Ovary (tissue), 10 donors: ENCODE measurements at places on chromosomes 6 and 20.

DNA sequence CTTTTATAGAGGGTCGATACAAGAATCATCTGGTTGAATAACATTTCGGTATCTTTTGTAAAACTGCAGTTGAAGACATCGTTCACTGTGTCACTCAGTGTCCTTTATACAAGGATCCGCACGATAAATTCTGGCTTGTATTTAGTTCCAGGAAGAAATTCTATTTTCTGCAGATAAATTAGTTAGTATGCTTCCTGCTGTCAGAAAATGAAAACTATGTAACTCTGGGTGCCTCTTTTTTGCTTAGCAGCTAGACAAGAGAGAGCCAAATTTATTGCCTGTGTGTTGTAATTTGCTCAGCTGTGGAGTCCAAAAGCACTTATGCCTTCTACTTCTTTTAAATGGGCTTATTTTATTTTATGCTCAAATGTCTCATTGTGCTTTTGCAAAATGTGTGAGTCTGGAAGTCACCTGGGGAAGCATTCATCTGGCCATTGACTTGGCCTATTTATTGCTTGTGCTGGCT is 56.5 kb upstream of the KCNK16 start:
- H3K4me3 ChIP-seq, result no peak overlapping the region
- H3K27me3 ChIP-seq, result no peaks in the 10 kb centered on the region
- H3K27ac ChIP-seq, result no peak overlapping the region

DNA sequence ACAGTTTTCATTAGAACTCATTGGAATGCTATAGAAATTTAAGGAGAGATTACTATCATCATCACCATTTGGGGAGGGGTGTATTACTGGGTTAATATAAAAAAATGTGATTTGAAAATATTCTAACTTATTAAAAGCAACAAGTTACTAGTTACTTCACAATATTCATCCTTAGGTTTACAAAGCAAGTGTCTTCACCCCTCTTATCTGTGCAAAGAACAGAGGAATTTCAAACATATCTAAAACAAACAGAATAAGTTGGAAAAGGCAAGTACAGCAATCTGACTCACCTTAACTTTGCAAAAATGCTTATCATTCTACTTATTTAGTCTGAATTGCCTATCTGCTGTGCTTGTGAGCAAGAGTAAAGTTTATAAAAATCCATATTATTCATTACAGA is 32.9 kb downstream of the DCBLD1 start:
- no peaks in the 10 kb centered on the region for H3K36me3 ChIP-seq
- H3K27me3 ChIP-seq, result no peaks in the 10 kb centered on the region
- DNase-seq, result no peak
- H3K27ac ChIP-seq, result no peak overlapping the region
- H3K4me1 ChIP-seq, result no peaks in the 10 kb centered on the region
- H3K4me3 ChIP-seq, result no peak overlapping the region

DNA sequence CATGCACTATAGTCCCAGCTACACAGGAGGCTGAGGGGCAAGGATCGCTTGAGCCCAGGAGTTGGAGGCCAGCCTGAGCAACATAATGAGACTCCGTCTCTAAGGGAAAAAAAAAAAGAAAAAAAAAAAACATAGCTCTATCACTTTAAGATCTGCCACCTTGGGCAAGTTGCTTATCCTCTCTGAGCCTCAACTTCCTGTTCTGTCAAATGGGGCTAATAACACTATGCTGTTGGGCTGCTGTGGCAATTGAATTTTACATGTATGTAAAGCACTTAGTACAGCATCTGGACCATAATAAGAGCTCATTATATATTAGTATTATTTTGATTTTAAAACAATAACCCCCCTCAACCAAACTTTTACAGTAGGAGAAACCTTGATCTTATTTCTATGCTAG is 141.5 kb downstream of the ATXN1 start:
- H3K27ac ChIP-seq, result no peak overlapping the region

DNA sequence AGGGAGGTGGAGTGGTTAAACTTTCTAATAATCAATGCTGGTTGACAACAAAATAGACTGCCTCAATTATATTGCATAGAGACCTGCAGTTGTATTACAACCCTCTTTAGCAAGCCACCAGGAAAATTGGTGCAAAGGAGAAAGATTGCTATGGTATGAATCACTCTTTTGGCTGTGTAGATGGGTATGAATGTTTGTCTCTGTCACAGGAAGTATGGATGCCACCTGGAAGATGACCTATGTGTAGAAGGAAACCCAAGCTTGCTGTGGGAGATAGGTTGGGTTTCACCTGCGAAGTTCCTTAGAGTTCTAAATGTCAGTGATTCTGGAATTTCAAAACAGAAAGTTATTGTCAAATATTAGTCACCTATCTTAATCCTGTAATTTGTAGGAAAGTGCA is 134.6 kb downstream of the SOBP start:
- no peak overlapping the region for H3K27ac ChIP-seq
- no peak overlapping the region for H3K4me3 ChIP-seq
- DNase-seq, result no peak
- H3K36me3 ChIP-seq, result no peaks in the 10 kb centered on the region

DNA sequence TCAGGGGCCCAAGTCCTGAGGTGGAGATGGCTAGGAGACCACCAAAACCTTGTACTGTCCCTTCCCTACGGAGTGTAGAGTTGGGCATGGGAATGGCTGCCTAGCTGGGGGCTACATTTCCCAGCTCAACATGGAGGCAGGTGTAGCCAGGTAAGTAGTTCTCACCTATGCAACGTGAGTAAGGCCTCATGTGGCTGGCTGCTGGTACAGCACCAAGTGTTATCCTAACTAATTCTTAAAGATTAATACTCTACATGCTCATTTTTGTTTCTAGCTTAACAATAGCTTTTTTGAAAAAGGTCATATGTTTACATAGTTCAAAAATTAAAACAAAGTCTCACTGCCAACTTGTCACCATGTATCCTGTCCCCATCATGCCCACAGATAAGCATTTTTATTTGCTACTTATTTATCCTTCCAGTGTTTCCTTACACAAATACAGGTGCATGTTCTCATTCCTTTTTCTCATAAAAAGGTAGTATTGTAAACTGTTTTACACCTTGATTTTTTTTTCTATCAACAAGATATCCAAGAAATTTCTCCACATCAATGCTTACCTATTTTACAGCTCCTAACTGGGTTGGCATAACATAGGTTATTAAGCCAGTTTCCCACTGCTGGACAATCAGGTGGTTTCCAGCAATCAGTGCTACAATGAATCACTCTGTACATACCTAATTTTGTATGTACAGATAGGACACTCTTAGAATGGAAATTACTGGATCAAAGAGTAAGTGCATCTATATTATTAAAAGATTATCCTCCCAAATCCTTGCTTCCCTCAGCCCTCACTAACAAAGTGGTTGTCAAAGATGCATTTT is 25.5 kb downstream of the ABHD12 start:
- H3K4me3 ChIP-seq, result no peak overlapping the region
- H3K36me3 ChIP-seq, result no peaks in the 10 kb centered on the region
- no peaks in the 10 kb centered on the region for H3K4me1 ChIP-seq
- no peak overlapping the region for H3K27ac ChIP-seq
- H3K27me3 ChIP-seq, result no peaks in the 10 kb centered on the region

DNA sequence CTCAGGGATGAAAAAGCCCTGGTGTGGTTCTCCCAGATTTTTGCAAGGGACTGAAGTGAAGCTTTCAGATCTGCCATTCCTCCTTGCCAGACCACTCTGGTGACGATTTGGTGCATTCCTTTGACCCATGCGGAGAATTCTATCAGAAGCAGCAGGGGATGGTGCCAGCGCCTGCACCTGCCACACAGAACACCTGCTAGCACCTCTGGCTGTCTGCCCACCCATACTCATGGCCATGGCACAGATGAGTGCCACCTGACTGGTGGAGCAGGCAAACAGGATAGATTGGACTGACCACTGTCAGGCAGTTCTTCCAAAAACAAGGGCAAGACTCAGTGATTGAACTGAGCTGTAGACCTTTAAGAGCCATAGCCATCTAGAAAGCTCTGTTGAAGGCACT is 107.1 kb downstream of the CDYL start:
- peaks cover 1% of the 10 kb centered on the region for H3K4me1 ChIP-seq
- no peak overlapping the region for H3K27ac ChIP-seq
- H3K27me3 ChIP-seq, result no peaks in the 10 kb centered on the region
- no peak for DNase-seq
- H3K4me3 ChIP-seq, result no peak overlapping the region

GRCh38 chr20:58700121-58700821 is 7.7 kb downstream of the NPEPL1 start:
- no peaks in the 10 kb centered on the region for H3K27me3 ChIP-seq
- H3K4me1 ChIP-seq, result no peaks in the 10 kb centered on the region
- H3K4me3 ChIP-seq, result no peak overlapping the region
- H3K36me3 ChIP-seq, result no peaks in the 10 kb centered on the region
- DNase-seq, result peak; percentile 9
- H3K27ac ChIP-seq, result no peak overlapping the region

- H3K27ac ChIP-seq, result no peak overlapping the region
- H3K4me1 ChIP-seq, result peaks cover 9% of the 10 kb centered on the region
- no peaks in the 10 kb centered on the region for H3K27me3 ChIP-seq
Measured at GRCh38 chr20:49786668-49787370, 25.8 kb upstream of the SLC9A8 start.

DNA sequence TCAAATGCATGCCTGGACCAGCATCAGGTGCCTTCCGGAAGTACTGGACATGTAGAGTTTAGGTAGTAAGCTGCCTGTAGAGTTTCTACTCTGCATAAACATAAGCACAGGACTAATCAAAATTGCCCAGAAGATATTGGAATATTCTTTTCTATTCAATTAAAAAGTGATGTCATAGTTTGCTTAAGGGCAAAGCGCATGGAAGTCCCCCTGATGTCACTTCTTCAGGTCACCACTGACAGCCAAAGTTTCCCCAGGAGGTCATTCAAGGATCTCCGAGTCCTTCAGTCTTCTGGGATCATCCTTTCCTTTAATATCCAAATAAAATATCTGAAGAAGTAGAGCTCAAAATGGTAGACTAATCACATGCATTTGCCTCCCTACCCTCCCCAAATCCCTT is 17.5 kb upstream of the RIN2 start:
- H3K27me3 ChIP-seq, result no peaks in the 10 kb centered on the region
- no peak overlapping the region for H3K4me3 ChIP-seq
- H3K36me3 ChIP-seq, result no peaks in the 10 kb centered on the region
- H3K4me1 ChIP-seq, result no peaks in the 10 kb centered on the region
- DNase-seq, result no peak
- H3K27ac ChIP-seq, result no peak overlapping the region

DNA sequence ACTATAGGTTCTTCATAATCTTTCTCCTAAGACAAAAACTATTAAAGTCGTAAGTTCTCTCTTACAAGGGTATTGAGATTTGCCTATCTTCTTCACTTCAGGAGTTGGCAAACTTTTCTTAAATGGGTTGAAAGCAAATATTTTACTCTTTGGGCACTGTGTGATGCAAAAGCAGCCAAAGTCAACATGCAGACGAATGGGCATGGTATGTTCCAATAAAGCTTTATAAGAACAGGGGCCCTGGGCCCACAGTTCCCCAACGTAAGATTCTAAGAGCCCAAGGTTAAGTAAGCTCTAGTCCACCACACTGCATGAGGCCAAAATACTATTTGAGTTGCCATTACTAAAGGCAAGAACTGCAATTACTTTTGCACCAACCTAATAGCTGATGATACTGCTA is 11.5 kb downstream of the CD164 start:
- H3K4me3 ChIP-seq, result no peak overlapping the region
- no peak for DNase-seq
- no peak overlapping the region for H3K27ac ChIP-seq
- H3K4me1 ChIP-seq, result peaks cover 3% of the 10 kb centered on the region
- no peaks in the 10 kb centered on the region for H3K36me3 ChIP-seq

- H3K4me3 ChIP-seq, result no peak overlapping the region
- no peak for DNase-seq
- no peak overlapping the region for H3K27ac ChIP-seq
- H3K27me3 ChIP-seq, result no peaks in the 10 kb centered on the region
Measured at GRCh38 chr6:13472099-13472498, 15.3 kb downstream of the GFOD1 start.

GRCh38 chr6:80133020-80133419 is 26.5 kb downstream of the BCKDHB start:
- no peak overlapping the region for H3K27ac ChIP-seq
- no peaks in the 10 kb centered on the region for H3K4me1 ChIP-seq
- no peaks in the 10 kb centered on the region for H3K27me3 ChIP-seq
- peak; percentile 20 for DNase-seq

DNA sequence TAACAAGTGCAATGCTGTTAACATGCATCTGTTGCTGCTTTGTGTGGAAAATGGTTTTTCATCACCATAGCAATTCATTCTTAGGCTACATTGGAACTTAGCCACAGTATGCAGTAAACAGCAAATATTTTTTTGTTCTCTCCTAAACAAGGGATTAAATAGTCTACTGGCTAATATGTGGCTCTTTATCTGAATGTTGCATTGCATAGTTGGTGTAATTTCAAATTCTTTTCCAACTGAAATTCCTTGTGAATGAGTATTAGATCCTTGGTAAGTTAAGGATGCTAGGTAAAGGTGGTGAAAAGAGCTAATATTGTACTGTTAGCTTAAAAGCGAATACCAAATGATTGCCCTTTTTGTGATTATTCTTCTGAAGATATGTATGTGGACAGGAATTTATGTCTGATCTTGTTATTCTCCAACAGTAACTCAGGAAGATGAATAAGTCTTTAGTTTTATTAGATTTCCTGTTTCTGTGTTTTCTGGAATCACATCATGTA is 958 bp downstream of the MLIP start:
- no peaks in the 10 kb centered on the region for H3K27me3 ChIP-seq
- DNase-seq, result no peak
- no peaks in the 10 kb centered on the region for H3K36me3 ChIP-seq
- no peaks in the 10 kb centered on the region for H3K4me1 ChIP-seq

DNA sequence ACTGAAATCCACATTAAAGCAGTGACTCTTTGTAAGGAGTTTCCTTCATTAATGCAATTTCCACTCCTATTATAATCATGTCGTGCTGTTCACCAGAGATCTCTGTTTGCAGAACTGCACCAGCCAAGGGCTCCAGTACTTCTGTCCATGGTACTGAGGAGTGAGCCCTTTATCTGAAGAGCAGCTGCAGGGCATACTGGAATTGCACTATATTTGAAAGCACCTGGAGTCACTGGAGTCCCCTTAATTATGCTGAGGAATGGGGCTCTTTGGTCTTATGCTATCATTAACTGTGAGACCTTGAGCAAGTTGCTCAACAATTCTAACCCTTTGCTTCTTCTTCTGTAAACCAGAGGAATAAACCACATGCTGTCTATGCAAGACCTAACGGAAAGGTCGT is 61.7 kb upstream of the NUP153 start:
- H3K4me3 ChIP-seq, result no peak overlapping the region
- H3K4me1 ChIP-seq, result no peaks in the 10 kb centered on the region
- H3K27me3 ChIP-seq, result no peaks in the 10 kb centered on the region
- H3K27ac ChIP-seq, result no peak overlapping the region
- no peak for DNase-seq
